ENCODE measurements at places on chromosomes 2 and 18. TPM values are rescaled to one million over a fixed set of nuclear protein-coding genes. Genes with fewer than 3 reads are reported as not detected.

Gene ARHGEF33
- total RNA-seq = 0.92 TPM

GRCh38 chr2:215425021-215425782 lies 10.7 kb downstream of the FN1 start:
- H3K4me3 ChIP-seq = no peak overlapping the region
- H3K4me1 ChIP-seq = no peaks in the 10 kb centered on the region
- H3K27ac ChIP-seq = no peak overlapping the region
- DNase-seq = no peak
- peaks cover 8% of the 10 kb centered on the region for H3K36me3 ChIP-seq
- H3K27me3 ChIP-seq = no peaks in the 10 kb centered on the region

DNA sequence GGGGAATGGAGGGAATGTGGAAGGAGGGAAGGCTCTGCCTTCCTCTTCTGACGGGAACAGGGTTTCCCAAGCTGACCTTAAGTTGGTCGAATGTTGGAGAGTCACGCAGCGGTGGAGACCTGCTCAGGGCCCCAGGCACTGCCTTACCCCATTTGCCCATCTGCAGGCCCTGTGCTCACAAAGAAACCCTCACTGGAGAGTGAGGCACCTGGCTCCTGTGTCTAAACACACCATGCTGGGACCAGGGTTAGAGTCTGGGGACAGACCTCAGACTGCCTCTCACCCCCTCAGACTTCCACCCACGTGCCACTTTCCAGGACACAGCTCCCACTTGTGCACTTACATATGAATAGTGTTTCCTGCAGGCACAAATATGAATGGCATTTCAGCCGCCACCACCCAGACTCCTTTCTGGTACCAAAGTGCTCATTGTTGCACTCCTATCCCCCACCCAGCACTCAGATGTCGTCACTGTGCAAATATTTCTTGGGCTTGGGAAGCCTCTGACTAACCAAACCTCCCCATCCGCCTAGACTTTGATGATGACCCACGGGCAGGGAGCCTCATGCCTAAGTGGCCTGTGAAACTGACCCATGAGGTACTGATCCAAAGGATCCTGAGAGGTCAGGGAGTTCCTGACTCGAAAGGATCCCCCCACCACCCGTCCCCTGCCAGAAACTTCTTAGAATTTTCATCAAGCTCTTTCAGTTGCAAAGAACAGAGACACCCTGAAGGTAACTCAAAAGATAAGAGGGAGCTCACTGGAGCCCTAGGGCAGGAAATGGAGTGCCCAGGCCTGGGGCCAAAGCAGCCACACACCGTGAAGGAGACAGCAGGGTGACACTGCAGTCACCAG lies 78.3 kb downstream of the STPG4 start:
- H3K4me1 ChIP-seq = peaks cover 16% of the 10 kb centered on the region
- H3K27me3 ChIP-seq = no peaks in the 10 kb centered on the region
- peaks cover 3% of the 10 kb centered on the region for H3K36me3 ChIP-seq
- H3K27ac ChIP-seq = no peak overlapping the region
- H3K4me3 ChIP-seq = peak overlapping the region; percentile 13

DNA sequence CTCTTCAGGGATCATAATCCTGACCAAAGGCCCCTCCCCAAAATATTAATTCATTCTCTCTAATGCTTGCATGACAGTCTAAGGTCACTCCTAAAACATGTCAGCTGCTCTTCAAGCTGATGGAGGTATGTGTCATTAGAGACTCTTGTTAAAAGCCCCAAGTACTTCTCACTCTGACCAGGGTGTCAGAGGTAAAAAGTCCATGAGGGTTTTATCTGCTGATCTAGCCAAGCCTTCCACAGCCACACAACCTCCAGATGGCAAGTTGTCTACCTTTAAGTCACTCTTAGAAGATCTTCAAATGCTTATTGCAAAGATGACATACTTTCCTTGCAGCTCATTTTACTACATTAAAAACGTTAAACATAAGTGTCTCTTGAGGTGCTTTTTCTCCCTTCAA lies 83.6 kb upstream of the ETAA1 start:
- no peaks in the 10 kb centered on the region for H3K36me3 ChIP-seq
- H3K4me3 ChIP-seq = no peak overlapping the region
- no peaks in the 10 kb centered on the region for H3K27me3 ChIP-seq
- H3K27ac ChIP-seq = no peak overlapping the region
- DNase-seq = no peak
- no peaks in the 10 kb centered on the region for H3K4me1 ChIP-seq

GRCh38 chr2:26462100-26462499 lies 15.8 kb downstream of the OTOF start:
- no peak overlapping the region for H3K27ac ChIP-seq
- no peak overlapping the region for H3K4me3 ChIP-seq
- H3K4me1 ChIP-seq = no peaks in the 10 kb centered on the region

- H3K27me3 ChIP-seq = no peaks in the 10 kb centered on the region
- no peaks in the 10 kb centered on the region for H3K36me3 ChIP-seq
- no peaks in the 10 kb centered on the region for H3K4me1 ChIP-seq
- H3K27ac ChIP-seq = no peak overlapping the region
These were observed 314.8 kb downstream of the TSN start for GRCh38 chr2:122070241-122070731.

Gene CAVIN2
- total RNA-seq = not detected

Gene MAP3K2
- 25.8 TPM for total RNA-seq

Gene CNDP1
- 0.29 TPM for total RNA-seq

Gene NXPH2
- 1.3 TPM for total RNA-seq

GRCh38 chr2:121409388-121409787 lies 121.3 kb upstream of the RNU4ATAC start:
- no peaks in the 10 kb centered on the region for H3K4me1 ChIP-seq
- no peak for DNase-seq

Gene PPIG
- total RNA-seq = 66.2 TPM

DNA sequence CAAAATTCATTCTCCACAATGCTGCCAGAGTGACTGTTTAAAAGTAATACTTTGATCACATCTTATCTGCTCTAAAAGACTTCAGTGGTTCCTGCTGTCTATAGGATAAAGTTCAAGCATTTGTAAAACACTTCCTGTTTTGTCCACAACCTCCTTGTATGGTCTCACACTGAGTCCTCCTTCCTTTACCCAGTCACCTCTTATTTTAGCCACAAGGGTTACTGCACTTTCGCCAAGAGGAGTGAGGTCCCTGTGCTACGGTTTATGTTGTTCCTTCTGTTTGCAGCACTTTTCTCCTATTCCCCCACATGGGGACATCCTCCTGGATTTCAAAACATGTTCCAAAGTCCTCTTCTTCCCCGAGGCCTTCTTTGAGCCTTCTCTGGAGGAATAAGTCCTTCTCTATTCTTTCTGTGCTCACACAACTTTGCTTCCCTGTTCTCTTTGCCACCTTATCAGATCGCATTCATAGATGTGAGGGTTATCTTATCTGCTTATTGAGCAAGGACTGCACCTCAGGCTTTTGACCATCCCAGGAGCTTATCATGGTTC lies 112.2 kb upstream of the NABP1 start:
- no peaks in the 10 kb centered on the region for H3K4me1 ChIP-seq
- no peak overlapping the region for H3K27ac ChIP-seq
- no peak for DNase-seq

GRCh38 chr18:7742224-7742623 lies 175.1 kb downstream of the PTPRM start:
- no peak overlapping the region for H3K27ac ChIP-seq
- H3K4me1 ChIP-seq = peaks cover 2% of the 10 kb centered on the region
- H3K36me3 ChIP-seq = peaks cover 13% of the 10 kb centered on the region

Gene PRLH
- not detected for total RNA-seq

Gene SAG
- not detected for total RNA-seq

- no peak for DNase-seq
- H3K27ac ChIP-seq = no peak overlapping the region
- H3K27me3 ChIP-seq = no peaks in the 10 kb centered on the region
- H3K36me3 ChIP-seq = no peaks in the 10 kb centered on the region
- no peaks in the 10 kb centered on the region for H3K4me1 ChIP-seq
These were observed 18.5 kb upstream of the IGFBP5 start for GRCh38 chr2:216713691-216714336.

GRCh38 chr2:156986339-156986988 lies 271.0 kb upstream of the GALNT5 start:
- H3K27ac ChIP-seq = no peak overlapping the region
- no peaks in the 10 kb centered on the region for H3K36me3 ChIP-seq
- peak; percentile 43 for DNase-seq
- no peaks in the 10 kb centered on the region for H3K4me1 ChIP-seq

Gene ACSL3
- 62.7 TPM for total RNA-seq

Gene DPY30
- 148 TPM for total RNA-seq

GRCh38 chr2:127138281-127138680 lies 31.3 kb upstream of the BIN1 start:
- H3K36me3 ChIP-seq = no peaks in the 10 kb centered on the region
- DNase-seq = no peak
- no peak overlapping the region for H3K27ac ChIP-seq
- H3K4me3 ChIP-seq = no peak overlapping the region
- no peaks in the 10 kb centered on the region for H3K4me1 ChIP-seq
- no peaks in the 10 kb centered on the region for H3K27me3 ChIP-seq

Gene TACR1
- 0.77 TPM for total RNA-seq

GRCh38 chr18:148841-149240 lies 9.5 kb upstream of the USP14 start:
- H3K36me3 ChIP-seq = no peaks in the 10 kb centered on the region
- no peaks in the 10 kb centered on the region for H3K4me1 ChIP-seq
- no peak overlapping the region for H3K27ac ChIP-seq
- no peak overlapping the region for H3K4me3 ChIP-seq
- DNase-seq = no peak

DNA sequence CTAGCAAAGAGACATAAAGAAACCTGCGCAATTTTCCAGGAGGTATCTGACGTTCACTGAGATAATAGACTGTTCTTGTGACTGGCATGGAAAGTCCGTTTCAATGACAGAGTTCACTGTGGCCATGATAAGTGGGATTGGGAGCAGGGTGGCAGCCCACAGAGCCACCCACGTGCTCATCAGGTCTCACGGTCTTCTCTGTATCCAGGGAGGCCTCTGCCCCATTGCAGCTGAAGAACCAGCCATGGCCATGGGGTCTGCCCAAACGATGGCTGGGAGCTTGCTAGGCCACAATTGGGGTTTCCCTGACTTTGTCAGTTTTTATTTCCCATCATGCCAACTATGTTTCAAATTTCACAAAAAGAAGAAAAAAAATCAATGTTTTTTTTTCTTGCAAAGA lies 57.2 kb downstream of the PDCL3 start:
- no peaks in the 10 kb centered on the region for H3K4me1 ChIP-seq
- no peaks in the 10 kb centered on the region for H3K36me3 ChIP-seq
- DNase-seq = peak; percentile 2
- H3K27me3 ChIP-seq = no peaks in the 10 kb centered on the region

Measured in H9 (cell line).